Activated T-helper 1 cell treated with Interleukin-2 at 50 U/mL for 16 hours (primary cell): ENCODE measurements at places on chromosomes 7 and 10.

GRCh38 chr10:451021-451471, 238.4 kb downstream of the DIP2C start:
- DNase-seq = peak; percentile 55

- DNase-seq = no peak
Observed at GRCh38 chr10:79124066-79124465, 55.3 kb downstream of the ZMIZ1 start.

- DNase-seq = no peak
Observed at GRCh38 chr10:110793886-110794285, 77.8 kb upstream of the PDCD4 start.

GRCh38 chr7:81956520-81956919, 186.7 kb upstream of the HGF start:
- no peak for DNase-seq

DNA sequence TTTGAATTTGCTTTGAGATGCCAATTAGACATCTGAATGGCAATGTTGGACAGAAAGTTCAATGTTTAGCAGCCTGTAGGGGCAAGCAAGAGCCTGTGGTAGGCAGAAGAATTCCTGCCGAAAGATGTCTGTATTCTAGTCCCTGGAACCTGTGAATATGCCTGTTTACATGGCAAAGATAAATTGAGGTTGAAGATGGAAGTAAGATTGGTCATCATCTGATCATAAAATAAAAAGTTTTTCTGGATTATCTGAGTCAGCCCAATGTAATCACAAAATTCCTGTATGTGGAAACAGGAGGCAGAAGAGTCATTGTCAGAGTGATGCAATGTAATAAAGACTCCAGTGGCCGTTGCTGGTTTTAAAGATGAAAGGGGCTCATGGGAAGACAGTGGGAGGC, 430.5 kb downstream of the MDFIC start:
- no peak for DNase-seq

GRCh38 chr7:156002362-156003066, 190.3 kb upstream of the SHH start:
- no peak for DNase-seq

DNA sequence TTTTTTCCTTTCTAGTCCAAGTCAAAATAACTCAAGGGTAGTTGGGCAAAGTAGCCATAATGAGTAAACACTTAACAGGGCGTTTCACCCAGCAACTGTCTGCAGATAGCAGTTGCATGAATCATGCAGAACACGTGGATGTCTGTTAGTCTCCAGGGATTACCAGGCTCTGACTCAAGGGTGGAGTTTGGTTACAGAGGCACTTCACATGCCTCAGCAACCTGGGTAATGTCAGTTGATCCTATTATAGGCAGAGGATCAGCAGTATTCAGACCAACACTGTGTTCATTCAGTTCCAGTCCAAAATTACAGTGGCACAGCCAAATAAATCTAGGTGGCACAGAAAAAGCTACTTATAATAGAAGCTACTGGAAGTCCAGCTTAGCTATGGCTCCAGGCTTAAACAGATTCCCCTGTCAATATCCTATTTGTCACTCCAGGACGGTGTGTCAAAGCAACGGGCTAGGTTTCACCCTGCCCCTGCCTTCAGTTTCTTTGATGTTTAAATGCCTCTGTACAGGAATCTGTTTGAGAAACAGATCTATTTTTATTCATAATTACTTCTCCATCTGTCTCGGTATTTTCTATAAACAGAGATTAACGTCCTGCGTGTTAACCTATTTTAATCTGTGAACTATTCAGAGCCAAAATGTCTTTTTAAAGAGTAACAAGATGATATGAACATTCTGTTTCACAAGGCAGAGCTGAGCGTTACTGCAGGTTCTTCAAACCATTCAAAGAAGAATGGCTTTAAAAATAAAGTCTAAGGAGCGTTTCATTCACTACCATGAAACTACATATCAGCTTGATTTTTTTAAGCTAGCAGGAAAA, 162.6 kb upstream of the AKR1E2 start:
- no peak for DNase-seq

DNA sequence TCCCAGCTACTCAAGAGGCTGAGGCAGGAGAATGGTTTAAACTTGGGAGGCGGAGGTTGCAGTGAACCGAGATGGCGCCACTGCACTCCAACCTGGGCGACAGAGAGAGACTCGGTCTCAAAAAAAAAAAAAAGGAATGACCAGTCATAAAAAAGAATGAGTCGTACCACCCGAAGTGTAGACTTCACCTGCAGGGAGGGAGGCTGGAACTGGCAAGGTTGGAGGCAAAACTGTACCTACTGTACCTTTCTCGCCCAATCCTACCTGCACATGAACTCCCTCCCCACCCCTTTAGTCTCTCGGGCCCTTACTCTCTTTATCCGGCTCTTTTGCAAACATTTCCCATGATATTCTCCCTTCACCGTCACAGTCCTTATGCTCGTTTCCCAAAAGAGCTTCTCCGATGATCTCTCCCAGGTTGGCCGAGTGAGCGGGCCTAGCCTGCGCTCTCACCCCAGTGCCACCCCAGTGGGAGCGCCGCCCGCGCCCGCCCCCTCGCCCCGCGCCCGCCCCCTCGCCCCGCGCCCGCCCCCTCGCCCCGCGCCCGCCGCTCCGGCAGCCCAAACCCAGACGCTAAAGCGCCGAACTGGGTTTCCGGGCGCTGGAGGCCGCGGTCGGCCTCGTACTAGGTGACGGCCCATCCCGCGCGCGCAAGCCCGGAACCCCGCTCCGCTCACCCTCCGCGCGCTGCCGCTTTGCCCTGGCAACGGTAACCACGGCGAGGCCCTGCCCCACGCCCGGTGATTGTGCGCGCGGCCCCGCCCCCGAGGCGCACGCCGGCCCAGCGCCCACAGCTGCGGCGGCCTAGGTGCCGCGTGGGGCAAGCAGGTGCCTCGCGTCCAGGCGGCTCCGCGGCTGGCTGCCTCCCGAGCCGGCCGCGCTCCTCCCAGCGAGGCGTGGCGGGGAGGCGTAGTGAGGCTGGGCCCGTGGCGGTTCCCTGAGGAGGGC, at the start of gene SMKR1:
Gene SMKR1, plus strand, starts transcription at position 772 of the 948 bp plus-strand sequence. CDS start 294 bp downstream, outside the sequence.
- DNase-seq = peak; percentile 93

DNA sequence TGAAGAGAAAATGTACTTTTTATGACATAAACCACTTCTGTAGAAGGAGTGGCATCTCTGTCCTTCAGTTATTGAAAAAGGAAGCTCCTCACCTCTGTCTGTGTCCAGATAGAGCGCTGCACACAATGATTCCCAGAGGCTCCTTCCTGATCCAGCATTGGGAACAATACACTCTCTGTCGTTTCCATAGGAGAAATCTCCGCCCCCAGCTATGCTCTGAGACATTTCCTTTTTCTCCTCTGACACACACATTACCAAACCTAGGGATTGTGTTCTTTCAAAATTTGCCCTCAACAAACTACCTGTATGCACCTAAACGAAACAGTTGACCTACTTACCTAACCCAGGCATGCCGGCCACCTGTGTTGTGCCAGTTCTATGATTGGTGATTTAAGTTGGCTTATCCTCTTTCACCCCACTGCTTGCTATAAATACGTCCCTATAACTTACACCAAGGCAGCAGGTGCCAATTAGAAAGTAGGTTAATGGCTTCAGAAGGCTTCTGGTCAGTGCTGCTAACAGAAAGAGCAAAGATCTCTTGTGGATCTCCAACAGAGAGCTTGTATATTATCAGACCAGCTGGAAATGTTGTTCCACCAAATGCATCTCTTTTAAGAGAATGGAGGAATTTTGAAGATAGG, 140.1 kb upstream of the JCAD start:
- DNase-seq = no peak

GRCh38 chr10:77279207-77279606, 358.4 kb downstream of the KCNMA1 start:
- no peak for DNase-seq

DNA sequence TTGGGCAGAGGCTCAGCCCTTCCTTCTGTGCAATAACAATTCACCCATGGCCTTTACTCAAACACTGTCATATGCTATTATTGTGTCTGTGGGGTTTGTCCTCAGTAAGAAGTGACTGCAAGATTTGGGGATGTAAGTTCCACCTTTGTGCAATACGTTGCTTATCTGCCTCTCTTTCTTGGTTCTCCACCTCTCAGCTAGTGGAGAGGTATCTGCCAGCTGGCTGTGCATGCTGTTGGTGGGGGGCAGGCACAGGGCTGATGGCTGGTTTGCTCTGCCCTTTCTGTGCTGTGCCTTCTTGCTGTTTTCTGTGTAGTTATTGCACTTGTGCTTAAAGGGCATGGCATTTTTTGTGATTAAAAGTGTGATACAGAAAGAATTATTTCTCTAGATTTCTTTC, 36.2 kb downstream of the CNNM1 start:
- DNase-seq = no peak

GRCh38 chr7:24788075-24788474, 30.8 kb upstream of the GSDME start:
- DNase-seq = no peak

GRCh38 chr7:80385508-80385907, 126.4 kb downstream of the GNAT3 start:
- DNase-seq = no peak

- no peak for DNase-seq
Observed at GRCh38 chr7:100895956-100896731, 456 bp upstream of the ACHE start.

- DNase-seq = no peak
Observed at GRCh38 chr10:6151087-6151977, 51.4 kb upstream of the PFKFB3 start.

DNA sequence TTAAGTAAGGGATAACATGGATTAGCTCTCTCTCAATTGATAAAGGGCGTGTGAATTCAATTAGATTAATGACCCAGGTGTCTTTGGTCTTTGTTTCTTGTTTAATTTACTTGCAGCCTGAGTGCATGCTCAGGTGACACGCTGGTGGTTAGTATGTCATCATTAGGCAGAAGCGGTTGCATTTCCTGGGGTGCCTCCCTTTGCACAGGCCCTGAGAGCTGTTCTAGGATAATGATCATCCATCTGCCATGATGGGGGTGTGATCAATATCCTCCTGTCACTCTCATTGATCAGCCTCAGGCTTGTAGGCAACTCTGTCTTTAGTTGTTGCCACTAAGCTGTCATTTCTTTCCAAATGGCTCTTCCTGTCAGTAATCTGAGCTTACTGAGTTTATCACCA, 99.6 kb upstream of the NPS start:
- no peak for DNase-seq

DNA sequence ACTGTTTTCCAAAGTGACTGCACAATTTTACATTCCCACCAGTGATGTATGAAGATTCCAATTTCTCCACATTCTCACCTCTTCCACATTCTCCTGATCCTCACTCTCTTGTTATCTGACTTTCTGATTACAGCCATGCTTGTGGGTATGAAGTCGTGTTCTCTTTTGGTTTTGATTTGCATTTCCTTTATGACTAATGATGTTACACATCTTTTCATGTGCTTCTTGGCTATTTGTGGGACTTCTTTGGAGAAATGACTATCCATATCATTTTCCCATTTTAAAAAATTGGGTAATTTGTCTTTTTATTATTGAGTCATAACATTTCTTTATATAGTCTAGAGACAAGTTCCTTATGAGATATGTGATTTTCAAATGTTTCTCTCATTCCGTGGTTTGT, 10.5 kb upstream of the GIMAP8 start:
- DNase-seq = no peak

- DNase-seq = no peak
Observed at GRCh38 chr10:78784546-78784945, 284.2 kb upstream of the ZMIZ1 start.

- DNase-seq = no peak
Observed at GRCh38 chr10:132563485-132564248, 26.1 kb downstream of the INPP5A start.

DNA sequence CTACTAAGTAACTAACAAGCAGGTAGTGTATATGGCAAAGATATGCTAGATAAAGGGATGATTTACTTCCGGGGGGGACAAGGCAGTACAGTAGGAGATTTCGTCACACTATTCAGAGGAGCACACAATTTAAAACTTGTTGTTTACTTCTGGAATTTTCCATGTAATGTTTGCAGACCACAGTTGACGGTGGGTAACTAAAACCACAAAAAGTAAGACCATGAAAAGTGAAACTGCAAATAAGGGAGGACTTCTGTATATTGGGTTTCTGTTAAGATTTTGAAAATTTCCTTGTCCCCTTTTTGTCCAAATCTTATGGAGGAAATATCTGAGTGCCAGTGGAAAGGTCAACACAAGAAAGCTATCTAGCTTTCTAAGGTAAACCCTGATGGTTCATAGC, 170.0 kb downstream of the ELAPOR2 start:
- no peak for DNase-seq

DNA sequence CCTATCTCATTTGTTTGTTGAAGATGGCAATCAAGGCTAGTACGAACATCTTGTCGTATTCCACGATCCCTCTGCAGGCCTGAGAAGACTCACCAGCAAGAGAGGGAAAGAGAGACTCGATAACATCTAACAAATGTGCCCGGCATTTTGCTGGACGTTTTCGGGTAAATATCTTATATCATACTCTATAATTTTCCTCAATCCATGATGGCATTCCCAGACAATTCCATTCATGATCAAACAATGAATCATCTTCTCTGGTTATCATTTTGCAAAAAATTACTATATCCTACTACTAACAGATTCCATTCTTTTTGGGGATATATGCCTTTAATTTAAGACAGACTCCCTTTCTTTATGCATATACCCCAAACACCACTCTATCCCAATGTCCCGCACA, 118.1 kb downstream of the TYW1B start:
- DNase-seq = no peak

GRCh38 chr7:15213093-15213492, 310.5 kb upstream of the DGKB start:
- DNase-seq = no peak

DNA sequence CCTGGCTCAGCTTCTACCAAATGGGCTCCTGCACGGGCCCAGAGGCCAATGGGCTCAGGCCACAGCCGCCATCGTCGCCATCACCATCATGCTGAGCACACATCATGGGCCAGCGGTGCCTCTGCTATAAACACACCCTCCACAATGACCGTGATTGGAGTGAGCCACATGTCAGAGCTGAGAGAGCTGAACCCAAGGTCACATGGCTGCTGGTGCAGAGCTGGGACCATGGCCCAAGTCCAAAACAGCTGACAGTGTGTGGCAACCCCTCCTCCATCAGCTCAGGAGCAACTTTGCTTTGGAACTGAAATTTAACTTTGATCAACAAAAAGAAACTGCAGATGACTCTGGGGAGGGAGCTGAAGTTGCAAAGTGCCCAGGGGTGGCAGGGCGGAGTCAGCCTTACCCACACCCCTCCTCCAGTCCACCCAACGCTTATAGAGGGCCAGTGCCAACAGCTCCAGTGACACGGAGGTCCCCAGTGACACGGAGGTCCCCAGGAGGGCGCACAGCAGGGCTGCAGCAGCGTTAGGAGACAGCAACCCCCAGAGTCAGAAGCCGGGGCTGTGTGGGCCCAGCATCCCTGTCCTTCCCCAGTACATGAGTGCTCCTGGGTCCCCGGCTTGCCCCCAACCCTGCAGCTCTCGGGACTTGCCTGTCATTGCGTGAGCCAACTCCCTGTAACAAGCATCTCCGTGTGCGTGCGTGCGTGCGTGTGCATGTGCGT, 249.6 kb downstream of the ELFN1 start:
- no peak for DNase-seq

- DNase-seq = no peak
Observed at GRCh38 chr7:34939175-34939574, 98.1 kb downstream of the DPY19L1 start.

GRCh38 chr7:71272509-71273490, 140.9 kb downstream of the GALNT17 start:
- no peak for DNase-seq

GRCh38 chr7:44711528-44711927, 37.1 kb upstream of the ZMIZ2 start:
- DNase-seq = no peak
